ENCODE measurements at places on chromosomes 11 and 22.

- DNase-seq, result no peak
These were observed 1.2 kb downstream of the KCNQ1OT1 start for GRCh38 chr11:2698386-2699184.

DNA sequence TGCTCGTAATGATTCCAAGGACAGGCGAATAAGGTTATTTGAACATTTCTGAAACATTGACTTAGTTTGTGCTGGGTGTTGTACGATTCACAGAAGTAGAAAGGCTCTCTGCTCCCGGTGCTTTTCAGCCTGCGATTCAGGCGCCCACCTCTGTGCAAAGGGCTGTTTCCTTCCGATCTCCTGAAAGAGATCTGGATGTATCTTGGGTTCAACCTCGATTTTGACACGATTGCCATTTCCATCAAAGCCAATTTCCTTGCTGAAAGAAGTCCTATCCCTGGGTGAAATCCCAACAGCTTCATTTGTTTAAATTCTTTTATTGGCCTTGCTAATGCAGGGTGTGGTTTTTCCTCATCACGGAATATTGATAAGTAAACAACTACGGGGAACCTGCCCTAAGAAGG, 1.1 kb upstream of the ZC3H12C start:
- DNase-seq, result no peak

DNA sequence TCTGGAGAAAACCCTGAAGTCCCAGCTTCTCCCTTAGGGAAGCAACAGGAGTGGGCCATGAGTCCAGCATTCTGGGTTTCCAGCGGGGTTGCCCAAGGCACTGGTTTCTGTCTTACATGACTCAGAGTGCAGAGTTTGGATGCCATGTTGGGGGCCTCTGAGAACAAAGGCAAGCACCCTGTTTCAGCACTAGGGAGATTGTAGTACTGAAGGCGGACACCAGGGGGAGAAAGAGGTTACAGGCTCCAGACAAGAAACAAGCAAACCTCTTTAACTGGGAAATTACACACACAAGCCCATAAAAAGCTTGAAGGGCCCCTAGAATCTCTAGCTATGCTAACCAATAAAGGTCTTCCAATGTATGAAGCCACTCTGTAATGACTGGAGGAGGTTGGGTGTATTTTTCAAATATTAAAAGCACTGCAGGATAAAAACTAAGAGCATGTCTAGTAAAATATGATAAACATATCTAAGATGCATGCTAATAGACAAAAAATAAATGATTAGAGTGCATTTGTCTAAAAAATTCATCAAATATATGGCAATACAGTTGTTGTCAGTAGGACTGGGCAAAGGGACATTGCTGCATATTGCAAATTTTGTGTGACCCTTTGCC, 7.1 kb downstream of the MS4A6E start:
- DNase-seq, result no peak

DNA sequence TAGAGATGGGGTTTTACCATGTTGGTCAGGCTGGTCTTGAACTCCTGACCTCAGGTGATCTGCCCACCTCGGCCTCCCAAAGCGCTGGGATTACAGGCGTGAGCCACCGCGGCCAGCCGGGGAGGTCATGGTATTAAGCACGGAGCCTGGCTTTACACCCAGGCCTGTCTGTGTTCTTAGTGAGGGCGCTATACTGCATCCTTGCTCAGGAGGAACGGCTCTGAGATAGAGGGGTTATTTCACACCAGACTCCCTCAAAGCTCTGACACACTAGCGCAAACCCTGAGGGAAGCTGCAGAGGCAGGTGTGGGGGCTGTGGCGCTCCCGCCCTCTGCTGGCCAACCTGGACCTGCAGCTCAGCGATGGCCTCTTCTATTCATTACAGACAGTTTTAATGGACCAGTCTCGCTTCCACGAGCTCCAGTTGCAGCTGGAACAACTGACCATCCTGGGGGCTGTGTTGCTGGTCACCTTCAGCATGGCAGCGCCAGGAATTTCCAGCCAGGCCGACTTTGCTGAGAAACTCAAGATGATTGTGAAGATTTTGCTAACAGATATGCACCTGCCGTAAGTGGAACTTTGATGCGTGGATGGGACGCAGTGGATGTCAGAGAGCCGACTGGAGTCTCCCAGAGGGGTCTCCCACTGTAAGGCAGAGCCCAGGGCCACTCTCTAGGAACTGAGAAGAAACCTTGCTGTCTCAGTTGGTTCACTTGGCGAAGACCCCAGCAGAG, 26.2 kb downstream of the TCP11L1 start:
- DNase-seq, result peak; percentile 74

DNA sequence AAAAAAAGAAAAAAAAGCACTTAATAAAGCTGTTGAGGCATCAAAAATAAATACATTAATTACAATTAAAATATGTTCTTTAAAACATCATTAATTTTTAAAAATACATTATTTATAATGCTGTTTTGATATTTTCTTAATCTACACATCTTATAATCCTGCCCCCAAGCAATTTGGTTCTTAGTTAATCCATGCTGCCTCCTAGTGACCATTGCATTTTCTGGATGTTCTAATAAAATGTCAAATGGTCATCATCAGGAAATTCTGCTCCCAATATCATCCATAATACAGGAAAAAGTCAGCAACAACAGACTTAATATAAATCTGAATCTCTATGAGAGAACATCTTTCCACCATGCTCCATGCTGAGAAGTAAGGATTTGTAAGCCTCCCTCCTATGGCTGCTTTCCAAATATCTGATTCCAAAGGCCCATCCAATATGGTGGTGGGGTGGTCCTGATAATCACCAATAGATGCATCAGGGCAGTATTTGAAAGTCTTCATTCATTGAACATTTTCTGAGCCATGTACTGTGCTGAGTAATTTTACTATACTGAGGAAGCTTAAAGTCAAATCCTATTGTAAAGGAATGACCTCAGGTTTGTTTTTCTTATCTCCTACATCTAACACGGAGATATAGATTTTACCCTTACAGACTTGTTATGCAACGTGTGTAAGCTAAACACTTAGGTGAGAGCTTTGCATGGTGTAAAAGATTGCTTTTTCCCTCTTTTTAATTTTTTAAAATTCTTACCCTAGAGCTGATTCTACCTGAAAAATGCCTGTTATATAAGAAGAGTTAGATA, 124.7 kb upstream of the BMAL1 start:
- DNase-seq, result no peak

- no peak for DNase-seq
These were observed 16.8 kb downstream of the RCN1 start for GRCh38 chr11:32107647-32108046.

DNA sequence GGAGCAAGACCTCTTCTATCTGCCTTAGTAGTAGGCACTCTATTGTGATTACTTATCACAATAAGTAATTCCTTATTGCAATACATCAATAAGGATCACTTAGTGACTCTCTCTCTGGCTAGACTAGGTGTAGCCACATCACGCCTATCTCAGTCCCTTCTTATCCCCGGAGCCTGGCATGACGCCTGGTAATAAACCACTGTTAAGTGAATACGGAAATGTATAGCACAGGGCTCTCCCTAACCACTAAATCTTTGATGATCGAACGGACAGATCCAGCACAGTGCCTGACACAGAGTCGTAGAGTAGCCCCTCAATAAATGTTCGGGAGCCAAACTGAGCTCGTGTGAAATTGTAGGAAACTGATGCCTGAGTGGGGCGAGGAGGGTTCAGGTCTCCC, 143.3 kb downstream of the FBXO7 start:
- no peak for DNase-seq

GRCh38 chr11:12794576-12795230, 120.5 kb downstream of the TEAD1 start:
- no peak for DNase-seq

DNA sequence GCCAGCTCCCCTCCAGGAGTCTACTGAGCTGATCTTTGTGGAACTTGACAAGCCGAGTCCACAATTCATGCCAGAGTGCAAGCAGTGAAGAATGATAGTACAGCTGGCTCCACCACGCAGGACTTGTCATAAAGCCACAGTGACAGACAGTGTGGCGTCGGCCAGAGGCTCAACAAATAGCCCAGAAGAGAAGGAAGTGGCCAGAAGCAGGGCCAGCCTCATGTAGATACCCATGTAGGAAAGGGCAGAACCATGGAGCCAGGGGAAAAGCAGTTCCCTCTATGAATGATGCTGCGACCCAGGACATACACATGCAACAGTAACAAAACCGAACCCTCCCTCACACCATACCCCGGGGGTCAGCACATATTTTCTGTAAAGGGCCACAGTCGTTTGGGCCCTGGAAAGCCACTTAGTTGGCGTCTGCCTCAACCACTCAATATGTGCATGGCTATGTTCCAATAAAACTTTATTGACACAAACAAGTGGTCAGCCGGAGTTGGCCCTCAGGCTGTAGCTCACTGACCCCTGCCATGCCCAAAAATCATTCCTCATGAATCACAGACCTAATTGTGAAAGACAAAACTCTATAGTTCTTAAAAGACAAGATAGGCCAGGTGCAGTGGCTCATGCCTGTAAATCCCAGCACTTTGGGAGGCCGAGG, 161.4 kb downstream of the BRD1 start:
- DNase-seq, result no peak

DNA sequence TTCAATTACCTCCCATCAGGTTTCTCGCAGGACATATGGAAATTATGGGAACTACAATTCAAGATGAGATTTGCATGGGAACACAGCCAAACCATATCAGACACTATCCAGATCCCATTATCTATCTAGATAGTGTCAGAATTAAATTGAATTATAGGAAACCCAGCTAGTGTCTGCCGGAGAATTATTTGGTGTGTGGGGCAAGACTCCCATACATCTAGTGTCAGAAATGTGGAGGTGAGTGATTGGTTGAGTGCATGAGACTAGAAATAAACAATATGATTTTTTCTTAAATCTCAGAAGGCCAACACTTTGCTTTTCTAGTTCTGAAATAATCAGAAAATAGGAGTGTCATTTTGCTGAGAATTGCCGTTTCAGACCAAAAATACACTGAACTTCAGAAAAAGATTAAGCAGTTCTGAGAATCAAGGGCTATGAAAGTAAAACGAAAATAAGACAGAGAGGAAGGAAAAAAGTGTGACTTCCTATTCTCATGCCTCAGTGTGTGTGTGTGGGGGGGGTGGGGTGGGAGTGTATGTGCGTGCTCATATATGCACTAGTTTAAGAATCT, 21.3 kb downstream of the CASP12 start:
- DNase-seq, result no peak

GRCh38 chr22:39932918-39933649, 27.1 kb upstream of the TMA7B start:
- no peak for DNase-seq

DNA sequence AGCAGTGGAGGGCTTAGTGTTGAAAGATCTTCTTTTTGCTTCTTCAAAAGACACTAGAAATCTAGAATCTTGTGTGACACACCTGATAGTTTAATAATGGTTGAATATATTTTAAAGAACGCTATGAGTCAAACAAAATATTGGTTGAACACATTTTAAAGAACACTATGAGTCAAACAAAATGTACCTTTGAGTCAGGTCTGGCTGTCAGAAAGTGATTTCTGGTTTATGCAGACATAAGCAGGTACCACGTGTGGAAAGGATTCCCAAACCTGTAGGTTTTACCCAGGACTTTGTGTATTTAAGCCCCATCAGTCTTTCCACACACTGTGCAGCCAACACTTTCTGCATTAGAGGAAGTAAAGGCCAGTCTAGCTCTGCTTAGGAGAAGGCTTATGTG, 366.7 kb upstream of the TENM4 start:
- DNase-seq, result no peak

- no peak for DNase-seq
These were observed 34.7 kb downstream of the ALG9 start for GRCh38 chr11:111836721-111837120.

DNA sequence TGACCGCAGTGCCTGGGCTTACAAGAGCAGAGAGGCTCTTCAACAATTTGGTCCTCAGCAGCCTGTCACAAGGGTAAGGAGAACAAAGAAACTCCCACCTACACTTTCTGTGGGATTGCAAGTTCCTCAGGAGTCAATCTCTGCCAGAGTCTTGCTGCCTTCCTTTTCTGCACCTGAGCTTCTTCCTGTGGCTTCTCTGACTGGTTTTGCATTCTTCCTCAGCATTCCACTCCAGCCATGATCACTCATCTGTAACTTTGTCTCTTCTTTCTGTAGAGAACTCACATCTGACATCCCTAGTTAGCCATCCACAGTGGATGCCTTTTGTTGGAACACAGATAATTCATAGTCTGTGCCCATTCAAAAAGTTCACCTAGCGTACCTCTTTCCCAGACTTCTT, 14.2 kb upstream of the OR6A2 start:
- DNase-seq, result no peak

GRCh38 chr11:13229711-13230318, 47.8 kb upstream of the BMAL1 start:
- no peak for DNase-seq
